NCI-H524 treated with DMSO at 0.1 percent for 48 hours (cell line): ENCODE measurements at places on chromosomes 6 and 20.

- no peak for DNase-seq
These were observed 5.2 kb downstream of the OR11A1 start for GRCh38 chr6:29451471-29452193.

DNA sequence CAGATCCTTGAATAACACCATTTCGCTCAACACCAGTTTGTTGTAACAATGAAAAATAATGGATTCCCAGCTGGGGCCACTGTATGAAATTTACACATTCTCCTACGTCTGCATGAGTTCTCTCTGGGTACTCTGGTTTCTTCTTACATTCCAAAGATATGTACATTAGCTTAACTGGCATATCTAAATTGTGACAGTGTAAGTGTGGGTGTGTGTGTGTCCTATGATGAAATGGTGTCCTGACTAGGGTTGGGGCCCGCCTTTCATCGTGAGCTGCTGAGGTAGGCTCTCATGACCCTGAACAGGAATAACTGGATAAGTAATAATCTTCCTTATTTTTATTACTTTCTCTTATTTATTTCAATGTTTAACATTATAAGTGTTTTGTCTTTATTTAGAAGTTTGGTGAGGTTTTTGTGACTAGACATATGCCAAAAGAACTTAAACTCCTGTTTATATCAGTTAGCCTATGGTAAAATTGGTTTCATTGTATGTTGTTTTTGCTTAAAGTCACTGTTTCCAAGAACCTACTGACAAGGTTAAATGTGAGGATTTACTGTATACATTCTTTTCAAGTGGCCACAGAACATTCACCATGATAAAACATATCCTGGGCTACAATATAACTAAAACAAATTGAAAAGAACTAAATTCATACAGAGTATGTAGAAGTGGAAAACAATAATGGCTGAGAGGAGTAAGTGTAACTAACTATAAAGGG is 42.4 kb downstream of the RBL1 start:
- no peak for DNase-seq

GRCh38 chr20:1912053-1912452 is 16.8 kb downstream of the SIRPA start:
- no peak for DNase-seq

DNA sequence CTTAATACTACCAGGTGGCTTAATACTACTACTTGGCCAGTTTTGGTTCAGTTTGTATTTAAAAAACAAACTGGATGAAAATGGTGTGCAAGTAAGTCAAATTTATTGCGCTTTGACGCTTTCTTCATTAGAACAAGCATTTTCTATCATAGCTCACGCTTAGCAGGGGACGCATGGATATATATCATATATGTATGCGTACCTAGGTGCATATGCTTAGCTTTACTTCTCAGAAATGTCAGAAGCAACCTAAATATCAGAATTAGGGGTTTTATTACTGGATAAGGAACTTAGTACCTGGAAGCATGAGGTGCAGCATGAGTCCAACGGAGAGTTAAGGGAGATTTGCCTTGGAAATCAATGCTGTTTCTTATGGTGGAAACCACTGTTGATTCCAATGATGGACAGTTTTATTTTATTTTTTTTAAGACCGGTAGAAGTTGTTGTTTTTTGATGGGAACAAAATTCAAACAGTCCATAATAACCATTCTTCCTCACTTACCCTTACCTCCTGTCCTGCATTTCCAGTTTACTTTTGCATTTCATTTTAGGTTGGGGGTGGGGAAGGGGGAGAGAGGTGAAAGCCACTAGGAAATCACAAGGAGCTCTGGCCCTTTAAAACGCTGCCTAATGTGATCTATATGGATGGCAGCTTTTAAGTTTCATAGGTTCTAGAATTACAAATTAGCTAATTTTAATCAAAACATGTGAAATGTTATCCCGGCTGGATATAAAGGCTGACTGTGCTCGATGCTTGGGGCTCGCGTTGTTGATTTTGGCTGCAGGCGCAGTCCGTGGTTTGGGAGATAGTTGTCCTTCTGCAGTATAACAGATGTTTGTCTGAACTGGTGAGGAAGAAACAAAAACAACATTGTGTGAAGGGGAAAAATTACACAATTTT is 2.1 kb downstream of the SOBP start:
- DNase-seq, result no peak

- DNase-seq, result no peak
These were observed 2.9 kb upstream of the RAET1E start for GRCh38 chr6:149900620-149901443.

- DNase-seq, result no peak
These were observed 140.9 kb downstream of the THBS2 start for GRCh38 chr6:169112483-169113320.

DNA sequence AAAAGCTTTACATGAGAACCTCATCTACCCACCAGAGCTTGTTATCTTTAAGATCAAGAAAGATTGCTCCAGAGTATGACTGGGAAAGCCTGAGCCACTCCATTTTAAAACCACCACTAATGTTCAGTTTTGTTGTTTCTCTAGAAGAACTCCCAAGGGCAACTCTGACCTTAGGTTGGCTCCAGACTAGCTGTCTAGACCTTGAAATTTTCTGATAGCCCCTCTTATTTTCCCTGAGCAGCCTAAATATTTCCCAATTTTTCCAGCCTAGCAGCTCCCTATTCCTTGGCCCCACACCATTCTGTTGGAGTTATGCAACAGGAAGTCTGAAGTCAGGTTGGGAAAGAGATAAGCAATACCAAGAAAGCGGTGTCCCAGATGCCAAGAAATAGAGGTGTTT is 84.6 kb upstream of the TCF21 start:
- DNase-seq, result no peak

- DNase-seq, result no peak
These were observed 42.2 kb downstream of the NFATC2 start for GRCh38 chr20:51500311-51500710.

GRCh38 chr6:12479451-12479850 is 189.3 kb downstream of the EDN1 start:
- no peak for DNase-seq

DNA sequence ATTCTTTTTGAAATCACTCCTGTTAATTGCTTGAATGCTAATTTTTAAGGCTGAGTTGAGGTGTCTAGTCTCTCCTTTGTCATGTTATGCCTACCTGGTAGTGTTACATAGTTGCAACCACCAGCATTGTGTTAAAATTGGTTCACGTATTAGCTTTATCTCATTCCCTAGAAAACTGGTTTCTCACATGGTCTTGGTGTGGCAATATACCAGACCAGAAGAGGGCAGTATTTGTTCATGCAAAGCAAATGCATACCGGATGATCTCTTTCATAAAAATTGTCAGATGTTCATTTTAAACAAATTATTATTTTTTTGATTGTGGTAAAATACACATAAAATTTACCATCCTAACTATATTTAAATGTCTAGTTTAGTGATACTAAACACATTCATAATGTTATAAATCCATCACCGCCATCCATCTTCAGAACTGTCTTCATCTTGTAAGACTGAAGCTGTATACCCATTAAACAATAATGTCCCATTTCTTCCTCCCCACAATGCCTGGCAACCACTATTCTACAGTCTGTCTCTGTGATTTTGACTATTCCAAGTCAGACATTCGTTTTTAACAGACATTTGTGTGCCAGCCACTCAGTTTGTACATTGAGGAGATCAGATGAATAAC is 92.8 kb downstream of the ATRN start:
- no peak for DNase-seq

DNA sequence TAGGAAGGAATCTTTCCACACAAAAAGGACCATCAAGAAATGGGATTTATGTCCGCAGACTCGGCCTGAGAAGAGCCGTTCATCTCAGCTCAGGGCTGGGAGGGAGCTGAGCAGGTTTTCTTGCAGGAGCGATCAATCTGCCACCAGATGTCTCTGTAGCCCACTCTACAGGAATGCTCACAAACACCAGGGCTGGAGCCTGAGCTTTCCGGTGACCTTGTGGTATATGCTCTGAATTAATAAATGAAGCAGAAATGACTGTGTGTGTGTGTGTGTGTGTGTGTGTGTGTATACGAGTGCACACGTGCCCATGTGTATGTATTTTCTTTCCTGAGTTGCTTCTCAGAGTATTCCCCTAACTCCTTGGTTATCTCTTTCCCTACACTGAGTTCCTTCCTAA is 12.0 kb downstream of the CD83 start:
- DNase-seq, result peak; percentile 21

DNA sequence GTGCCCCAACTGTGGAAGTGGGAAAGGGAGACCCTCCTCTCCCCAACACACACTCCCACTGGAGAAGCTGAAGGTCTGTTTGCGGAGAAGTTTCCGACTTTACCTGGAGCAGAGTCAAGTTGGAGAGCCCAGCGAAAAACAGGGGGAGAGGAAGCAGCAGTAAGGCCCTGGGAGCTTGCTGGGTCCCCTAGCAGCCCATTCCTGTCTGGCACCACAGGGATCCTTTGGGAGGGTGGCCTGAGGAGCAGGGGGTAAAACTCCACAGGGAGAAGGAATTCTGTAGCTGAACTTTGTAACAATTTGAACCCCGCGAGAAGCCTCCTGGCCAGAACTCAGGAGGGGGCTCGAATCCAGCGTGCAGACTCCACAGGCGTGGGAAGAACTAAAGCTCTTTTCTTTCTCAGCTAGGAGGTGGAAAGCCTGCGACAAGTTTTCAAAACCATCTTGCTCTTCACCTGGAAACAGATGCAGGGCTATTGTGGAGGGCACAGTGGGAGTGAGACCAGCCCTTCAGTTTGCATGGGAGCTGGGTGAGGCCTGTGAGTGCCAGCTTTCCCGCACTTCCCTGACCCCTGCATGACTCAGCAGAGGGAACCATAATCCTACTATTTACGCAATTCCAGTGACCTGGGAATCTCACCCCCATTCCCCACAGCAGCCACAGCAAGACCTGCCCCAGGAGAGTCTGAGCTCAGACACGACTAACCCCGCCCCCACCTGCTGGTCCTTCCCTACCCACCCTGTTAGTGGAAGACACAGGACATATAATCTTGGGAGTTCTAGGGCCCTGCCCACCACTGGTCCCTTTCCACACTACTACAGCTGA is 25.8 kb downstream of the SERPINB9 start:
- no peak for DNase-seq

- no peak for DNase-seq
These were observed 5.6 kb downstream of the SMIM29 start for GRCh38 chr6:34243131-34243771.

DNA sequence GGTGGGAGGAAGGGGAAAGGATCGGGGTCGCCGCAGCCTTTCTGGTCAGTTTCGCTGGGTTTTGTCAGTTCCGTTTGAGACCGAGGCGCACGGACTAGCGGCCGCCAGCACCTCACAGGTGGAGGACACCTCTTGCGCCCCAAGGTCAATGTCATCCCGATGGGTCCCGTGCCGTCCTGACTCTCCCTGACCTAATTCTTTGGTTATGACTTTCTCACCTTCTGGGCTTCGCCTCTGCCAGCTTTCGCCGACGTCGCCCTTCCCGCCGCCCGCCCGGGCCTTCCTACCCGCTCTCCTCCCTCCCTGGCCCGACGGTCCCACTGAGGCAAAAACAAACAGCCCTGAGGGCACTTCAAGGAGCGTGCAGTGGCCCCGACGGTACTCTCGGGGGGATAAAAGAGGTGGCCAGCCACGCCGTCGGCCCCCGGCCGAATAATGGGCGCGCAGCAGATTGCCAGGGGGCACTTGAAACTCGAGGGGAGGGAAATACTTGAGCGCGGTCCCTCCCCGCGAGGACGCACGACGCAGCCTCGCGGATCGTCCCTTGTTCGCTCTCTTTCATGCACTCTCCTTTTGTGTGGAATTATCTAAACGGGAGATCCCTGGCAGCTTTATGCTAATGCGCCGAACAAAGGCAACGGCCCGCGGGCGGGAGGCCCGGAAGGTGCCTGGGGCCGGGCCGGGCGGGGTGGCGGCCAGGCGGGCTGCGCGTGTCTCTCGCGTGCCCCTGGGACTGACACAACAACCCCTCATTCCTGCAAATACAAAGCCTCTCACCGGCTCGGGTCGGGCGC is 3.9 kb upstream of the INSM1 start:
- DNase-seq, result peak; percentile 57

DNA sequence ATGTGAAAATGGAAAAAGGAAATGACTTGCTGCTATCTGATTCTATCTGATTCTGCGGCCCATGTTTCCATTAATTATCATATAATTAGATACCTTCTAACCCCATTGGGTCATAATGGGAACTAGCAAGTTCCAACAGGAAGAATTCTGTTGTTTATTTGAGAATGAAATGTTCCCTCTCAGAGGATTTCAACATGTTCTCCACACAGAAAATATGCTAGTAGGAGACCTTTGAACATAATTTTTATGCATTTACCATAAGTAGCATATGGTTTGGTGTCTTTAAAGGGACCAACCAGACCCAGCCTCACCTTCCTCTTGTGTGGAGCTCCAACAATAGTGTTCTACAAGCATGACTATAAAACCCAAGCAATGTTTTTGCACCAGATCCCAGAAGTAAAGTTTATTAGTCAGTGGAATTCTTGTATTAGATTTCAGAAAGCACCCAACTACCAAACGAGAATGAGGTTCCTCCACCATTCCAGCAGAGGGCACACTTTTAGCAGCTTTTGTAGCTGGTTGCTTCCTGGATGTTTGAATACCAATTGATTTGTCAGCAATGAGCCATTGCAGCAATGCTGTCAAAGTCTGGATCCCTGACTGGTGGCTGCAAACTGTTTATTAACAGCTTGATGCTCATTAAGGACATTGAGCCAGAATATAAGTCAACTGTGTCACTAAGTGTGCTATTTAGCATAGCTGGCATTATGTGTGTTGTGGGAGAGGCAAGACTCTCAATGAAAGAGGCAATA is 143.6 kb upstream of the GJE1 start:
- no peak for DNase-seq

- DNase-seq, result no peak
These were observed 44.2 kb upstream of the CITED2 start for GRCh38 chr6:139418481-139419132.

- DNase-seq, result no peak
These were observed 74.6 kb downstream of the ATRN start for GRCh38 chr20:3545401-3545925.

DNA sequence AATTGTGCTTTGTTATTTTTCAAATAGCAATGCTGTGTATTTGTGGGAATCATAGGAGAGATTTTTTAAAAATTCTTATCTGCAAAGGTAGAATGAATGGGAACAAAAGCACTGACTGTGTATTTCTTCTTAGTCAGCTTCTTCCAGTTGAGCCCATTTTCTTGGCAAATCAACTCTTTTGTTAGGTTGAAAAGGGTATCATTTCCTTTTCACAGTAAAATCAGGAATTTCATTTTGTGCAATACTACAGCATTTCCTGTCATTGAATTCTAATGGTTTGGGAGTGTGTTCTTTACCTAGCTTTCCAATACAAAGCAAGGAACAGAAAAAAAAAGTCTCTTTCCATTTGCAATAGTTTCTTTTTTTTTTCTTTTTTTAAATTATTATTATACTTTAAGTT is 19.0 kb upstream of the EXOC2 start:
- no peak for DNase-seq

DNA sequence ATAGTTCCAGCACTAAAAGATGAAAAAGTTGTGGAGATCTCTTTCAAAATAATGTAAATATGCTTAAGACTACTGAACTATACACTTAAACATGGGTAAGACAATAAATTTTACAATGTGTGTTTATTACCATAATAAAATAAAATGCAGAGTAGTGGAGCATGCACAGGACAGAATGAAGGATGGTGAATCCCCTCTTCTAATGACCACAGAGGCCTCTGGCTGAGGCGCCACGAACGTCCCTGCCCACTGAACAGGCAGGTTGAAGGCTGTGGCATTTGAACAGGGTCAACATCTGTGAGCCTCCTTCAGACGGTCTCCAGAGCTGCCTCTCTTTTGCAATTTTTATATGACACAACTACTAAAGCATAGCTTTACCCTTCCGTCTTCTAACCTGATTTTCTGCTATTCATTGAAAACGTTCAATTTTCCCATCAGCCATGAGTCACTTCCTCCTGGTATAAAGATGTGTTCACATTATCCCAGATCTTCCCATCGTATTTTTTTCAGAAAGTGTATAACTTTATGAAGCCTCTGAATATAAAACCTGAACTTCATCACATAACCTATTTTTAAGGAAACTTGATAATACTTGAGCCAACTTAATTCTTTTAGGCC is 37.8 kb downstream of the ADGRF4 start:
- no peak for DNase-seq
